ENCODE measurements at places on chromosomes 13 and 19.

DNA sequence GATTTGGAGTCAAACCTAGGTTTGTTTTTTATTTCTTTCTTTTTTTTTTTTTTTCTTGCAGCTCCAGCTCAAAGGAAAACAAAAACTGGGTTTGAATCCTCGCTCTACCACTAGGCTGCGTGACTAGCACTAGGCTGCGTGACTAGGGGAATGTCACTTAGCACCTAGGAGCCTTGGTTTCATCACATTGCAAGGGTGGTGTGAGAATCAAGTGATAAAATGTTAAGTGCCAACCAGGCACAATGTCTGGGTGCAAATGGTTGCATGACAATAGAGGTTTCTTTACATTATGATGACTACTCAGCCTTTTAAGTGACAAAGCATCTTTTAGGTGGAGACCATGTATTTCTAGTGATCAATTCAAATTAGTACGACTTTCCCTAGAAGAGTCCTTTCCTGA, 27.9 kb downstream of the RCBTB2 start:
- DNase-seq: no peak

DNA sequence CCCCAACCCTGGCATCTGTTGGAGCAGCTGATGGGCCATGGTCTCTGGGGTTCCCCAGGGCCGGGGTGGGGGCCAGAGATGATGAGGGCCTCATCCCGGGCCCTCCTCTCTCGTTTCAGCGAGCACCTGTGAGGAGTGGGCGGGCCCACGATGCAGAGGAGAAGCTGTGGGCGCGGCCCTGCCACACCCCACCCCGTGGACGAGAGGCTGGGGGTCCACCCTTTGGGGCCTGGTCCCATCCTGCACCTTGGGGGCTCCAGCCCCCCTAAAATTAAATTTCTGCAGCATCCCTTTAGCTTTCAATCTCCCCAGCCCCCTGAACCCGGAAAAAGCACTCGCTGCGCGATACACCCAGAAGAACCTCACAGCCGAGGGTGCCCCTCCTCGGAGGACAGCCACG, 5.6 kb downstream of the HMG20B start:
- DNase-seq: no peak

DNA sequence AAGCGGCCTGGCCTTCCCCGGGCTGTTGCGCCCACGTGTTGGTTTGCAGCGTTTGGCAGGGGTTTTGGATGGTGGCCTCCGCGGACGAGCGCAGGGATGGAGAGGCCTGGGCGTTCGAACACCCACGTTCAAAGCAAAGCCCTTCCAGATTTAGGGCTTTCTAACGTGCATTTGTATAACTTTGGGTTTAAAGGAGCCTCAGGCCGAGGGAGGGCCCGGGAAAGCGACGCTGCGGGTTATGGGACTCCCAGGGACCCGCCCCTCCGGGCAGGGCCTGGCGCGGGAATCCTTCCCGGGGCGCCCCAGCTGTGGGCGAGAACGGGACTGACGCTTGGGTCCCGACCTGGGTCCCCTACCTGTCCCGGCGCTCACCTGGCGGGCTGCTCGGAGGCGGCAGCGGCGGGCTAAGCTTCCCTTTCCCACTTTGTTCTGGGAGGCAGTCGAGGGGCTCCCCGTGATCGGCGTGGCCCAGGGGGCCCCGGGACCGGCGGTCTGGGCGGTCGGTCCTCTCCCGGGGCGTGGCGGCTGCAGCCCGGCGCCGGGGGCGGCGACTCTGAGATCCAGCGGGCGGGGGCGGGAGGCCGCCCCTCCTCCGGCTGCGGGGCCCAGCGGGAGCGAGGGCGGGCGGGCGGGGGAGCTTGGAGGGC, at the start of gene FBXO17:
Gene FBXO17 (minus strand): TSS at position 529 of the 647 bp plus-strand sequence. CDS start 25,423 bp downstream, outside the sequence.
- DNase-seq: peak; percentile 86

GRCh38 chr19:46818812-46819211, 30.4 kb upstream of the SLC1A5 start:
- peak; percentile 10 for DNase-seq

DNA sequence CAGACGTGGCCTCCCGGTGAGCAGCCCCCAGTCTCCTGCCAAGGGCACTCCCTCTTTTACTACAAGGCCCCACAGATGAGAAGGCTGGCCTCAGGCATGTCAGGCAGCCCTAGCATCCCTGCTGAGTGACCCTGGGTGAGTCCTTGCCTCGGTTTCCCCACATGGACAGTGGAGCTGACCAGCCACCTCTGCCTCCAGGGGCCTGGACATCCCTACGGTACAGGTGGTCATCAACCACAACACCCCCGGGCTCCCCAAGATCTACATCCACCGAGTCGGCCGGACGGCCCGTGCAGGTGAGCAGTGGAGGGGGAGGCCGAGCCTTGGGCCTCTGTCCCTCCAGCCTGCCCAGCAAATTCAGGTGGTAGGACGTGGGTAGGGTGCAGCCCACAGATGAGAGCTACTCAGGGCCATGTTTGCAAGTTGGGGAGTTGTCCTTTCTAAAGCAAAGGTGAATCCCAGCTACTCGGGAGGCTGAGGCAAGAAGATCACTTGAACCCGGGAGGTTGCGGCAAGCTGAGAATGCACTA, 5.2 kb downstream of the DDX49 start:
- no peak for DNase-seq

GRCh38 chr13:39044536-39044935, 6.3 kb downstream of the NHLRC3 start:
- no peak for DNase-seq

DNA sequence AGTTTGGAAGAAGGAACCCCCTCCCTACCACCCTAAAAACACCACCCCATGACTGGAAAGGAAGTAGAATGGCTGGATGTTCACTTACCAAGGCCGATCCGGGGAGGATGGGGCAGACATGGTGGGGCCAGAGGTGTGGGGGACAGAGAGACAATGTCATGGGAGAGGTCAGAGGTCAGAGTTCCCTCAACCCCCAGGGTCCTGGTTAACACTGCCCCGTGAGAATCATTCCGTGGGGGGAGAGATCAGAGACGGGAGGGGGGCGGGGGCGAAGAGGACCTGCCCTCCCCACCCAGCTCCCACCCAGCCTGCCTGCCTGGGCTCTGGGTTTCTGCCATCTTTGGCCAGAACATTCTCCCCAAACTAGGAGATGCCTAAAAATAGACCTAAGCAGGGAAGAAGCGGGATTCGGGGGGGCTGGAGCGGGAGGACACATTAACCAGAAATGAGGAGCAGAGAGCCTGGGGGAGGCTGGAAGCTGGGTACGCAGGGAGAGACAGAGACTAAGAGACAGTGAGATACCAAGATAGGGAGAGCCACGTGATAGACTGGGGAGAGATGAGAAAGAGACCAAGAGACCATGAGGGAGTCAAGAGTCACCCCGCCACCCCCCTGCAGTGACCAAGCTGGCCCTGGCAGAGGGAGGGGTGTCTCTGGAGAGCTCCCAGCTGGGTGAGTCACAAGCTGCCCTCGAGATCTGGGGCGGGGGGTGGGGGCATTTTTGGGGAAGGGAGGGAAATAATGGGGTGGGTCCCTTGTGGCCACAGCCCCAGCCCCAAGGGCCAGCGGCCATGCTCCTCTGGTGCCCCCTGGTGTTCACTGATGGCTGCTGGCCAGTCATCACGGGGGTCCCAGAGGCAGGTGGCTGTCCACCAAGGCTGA, 6.1 kb upstream of the KANK2 start:
- peak; percentile 91 for DNase-seq

DNA sequence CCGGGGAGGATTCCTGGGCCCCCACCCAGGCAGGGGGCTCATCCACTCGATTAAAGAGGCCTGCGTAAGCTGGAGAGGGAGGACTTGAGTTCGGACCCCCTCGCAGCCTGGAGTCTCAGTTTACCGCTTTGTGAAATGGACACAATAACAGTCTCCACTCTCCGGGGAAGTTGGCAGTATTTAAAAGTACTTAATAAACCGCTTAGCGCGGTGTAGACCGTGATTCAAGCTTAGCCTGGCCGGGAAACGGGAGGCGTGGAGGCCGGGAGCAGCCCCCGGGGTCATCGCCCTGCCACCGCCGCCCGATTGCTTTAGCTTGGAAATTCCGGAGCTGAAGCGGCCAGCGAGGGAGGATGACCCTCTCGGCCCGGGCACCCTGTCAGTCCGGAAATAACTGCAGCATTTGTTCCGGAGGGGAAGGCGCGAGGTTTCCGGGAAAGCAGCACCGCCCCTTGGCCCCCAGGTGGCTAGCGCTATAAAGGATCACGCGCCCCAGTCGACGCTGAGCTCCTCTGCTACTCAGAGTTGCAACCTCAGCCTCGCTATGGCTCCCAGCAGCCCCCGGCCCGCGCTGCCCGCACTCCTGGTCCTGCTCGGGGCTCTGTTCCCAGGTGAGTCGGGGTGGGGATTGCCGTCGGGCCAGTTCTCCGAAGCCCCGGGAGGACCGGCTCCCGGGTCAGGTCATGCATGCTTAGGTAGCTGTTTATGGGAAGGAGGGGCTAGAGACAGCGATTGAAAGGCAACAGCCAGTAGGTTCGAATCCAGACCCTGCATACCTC, at the start of gene ICAM1:
Gene ICAM1 (plus strand): TSS at position 505 of the 779 bp plus-strand sequence. CDS start 40 bp downstream, at position 545.
- peak; percentile 60 for DNase-seq

- no peak for DNase-seq
These were observed 296.8 kb upstream of the SGCG start for GRCh38 chr13:22883956-22884355.

DNA sequence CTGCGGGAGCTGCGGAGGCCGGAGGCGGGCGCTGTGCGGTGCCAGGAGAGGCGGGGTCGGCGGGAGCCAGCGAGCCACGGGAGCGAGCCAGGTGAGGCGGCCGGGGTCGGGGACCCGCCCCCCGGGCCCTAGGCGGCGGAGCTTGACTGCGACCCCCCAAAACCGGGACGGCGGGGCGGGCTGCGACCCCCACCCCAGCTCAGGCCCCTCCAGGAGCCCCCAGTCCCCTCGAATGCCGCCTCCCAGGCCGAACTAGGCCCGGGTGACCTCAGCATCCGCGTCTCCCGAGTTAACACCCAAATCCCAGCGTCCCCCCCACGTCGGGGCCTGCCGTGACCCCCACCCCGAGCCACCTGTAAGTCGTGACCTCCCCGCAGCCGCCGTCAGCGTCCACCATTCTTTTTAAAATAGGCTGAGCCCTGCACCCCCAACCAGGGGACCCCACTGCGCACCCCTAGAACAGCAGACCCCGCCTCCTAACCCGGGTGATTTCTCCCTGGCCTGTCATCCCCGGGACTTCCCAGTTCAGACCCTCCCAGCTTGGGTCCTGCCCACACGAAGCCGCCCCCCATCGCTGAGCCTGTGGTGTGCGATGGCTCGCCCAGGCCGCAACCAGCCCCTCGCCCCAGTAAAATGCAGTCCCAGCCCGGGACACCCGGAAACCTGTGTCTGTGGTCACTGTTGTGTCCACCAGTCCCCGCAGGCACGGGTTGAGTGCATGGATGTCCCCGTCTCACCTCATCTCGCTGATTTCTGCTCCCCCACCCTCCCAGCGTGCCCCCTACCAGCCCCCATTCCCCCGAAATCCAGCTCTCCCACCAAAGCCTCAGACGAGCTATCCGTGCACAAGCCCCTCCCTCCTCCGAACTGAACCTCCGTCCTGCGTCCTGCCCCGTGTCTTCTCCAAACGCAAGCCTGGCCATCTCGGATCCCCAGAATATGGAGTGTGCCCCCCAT, 551 bp downstream of the FZR1 start:
- DNase-seq: peak; percentile 53

DNA sequence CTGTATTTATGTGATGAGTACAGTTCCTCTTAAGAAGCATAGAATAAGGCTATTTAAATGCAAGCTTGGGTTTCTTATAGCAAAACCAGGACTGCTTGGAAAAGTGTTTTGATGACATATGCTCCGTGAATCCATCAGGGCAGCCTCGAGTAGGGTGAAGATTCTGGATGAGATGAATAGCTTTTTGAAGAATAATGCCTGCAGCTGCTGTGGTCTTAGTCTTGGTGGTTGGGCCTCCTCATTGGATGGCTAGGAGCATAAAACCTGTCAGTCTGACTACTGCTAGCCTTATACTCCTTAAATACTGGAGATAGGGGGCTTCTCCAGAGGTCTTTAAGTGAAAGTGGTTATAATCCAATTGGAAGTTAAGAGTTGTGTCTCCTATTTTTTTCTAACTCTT, 704.3 kb downstream of the FGF9 start:
- DNase-seq: no peak

DNA sequence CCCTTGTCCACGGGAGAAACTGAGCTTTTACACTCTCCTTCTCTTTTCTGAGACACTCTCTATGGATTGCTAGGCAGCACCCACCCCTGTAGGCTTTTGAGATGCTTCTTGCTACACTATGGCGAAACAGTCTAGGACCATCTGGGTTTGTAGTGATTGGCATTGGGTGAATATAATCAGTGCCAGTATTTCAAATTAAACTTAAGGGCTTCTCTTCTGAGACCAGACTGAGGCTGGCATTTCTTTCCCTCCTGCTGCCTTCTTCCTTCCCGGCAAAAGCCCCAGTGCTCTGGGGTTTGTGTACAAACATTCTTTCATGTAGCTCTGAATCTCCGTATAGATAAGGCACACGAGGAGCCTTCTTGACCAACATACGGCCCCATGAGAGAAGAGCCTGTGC, 276.7 kb downstream of the SLC7A1 start:
- DNase-seq: no peak

GRCh38 chr19:13604902-13605586, 98.8 kb upstream of the CACNA1A start:
- no peak for DNase-seq

Data from AG20443 (cell line).